ENCODE measurements at places on chromosomes 3 and 15.

DNA sequence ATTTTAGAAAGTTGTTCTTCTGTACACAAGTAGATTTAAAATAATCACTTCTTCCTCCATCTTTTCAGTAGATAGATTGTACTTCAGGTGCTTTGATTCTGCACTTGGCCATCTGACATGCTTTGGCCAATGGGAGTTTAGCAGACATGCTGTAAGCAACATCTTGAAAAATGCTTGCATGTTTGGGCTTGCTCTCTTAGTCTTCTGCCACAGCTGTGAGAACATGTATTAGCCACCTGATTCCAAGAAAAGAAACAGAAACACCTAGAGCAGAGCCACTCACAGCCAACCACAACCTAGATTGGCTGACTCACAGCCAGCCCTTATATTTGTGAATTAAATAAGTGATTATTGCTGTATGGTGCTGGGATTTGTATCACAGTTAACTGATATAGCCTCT is 70.2 kb upstream of the GADL1 start:
- DNase-seq, result no peak

- DNase-seq, result no peak
These were observed 617 bp upstream of the EOGT start for GRCh38 chr3:69014022-69014580.

- DNase-seq, result no peak
These were observed 341.8 kb downstream of the RAP2B start for GRCh38 chr3:153503873-153504272.

DNA sequence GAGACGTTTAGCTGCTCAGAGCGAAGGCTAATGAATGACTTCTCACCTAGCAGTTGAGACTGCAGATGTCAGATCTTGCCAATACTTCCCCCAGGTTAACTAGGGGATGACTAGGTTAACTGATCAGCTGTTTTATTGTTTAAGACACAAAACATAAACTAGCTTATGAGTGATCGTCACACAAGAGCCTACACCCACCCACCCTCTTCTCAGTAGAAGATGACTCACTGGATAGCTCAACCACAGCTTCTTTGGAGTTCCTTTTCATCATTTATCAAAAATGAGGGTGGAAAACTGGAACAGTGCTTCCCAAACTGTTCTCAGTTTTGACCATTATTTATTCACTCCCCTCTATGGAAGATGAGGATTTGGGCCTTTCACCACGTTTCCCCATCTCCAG is 25.2 kb downstream of the GASK1A start:
- DNase-seq, result no peak

- DNase-seq, result no peak
These were observed 168.4 kb upstream of the ARRDC4 start for GRCh38 chr15:97791824-97792792.

DNA sequence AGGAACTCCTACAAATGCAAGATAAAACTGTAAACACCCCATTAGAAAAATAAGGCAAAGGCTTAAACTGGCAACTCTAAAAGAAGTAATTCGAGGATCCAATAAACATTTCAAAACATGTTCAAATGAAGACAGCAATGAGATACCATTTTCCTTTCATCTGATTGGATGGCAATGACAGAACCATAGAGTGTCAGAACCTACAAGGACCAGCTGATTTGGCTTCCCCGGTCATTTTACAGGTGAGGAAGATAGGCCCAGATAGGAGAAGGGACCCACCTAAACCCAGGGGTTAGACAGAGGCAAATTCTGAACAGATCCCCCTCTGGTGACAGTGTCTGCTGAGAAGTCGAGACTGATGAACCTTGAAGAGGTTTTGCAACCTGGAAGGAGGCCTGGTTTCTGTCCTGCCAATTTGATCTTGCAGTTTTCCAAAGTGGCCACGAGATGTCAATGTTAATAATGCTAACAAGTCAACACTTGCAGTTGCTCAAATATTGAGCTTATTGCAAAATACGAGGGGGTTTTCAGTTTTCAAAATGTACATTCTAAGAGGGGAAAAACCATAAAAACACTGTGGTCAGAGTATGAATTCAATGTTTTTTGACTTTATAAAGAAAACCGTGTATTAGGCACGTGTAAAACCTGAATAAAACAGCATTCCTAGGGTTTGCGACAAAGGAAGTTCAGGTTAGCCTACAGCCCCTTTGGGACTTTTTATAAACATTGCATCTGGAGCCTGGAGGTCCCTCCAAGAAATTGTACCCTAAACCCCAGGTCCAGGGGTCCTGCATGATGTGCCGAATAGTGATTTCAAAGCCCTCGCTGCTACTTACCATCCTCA is 21.5 kb downstream of the CFAP161 start:
- DNase-seq, result peak; percentile 29

- DNase-seq, result no peak
These were observed 30.6 kb upstream of the FAM107A start for GRCh38 chr3:58607816-58608215.

- no peak for DNase-seq
These were observed 51.9 kb downstream of the STRIT1 start for GRCh38 chr3:155241579-155241978.

DNA sequence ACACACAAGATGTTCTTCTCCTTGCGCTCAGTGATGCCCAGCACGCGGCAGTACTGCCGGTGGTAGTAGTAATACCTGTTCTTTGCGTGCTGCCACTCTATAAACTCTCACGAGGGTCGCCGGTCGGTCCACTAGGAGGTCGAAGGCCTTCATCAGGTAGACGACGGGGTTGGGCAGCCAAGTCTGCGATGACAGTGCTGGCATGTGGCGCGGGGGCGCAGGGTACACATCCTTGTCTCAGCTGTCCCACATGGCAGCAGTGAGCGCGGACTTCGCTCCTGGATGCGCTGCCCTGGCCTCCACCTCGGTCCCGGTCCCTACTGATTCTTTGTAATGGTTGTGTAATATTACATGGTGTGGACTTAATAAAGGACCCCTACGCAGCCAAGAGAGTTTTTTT is 50.1 kb upstream of the CGNL1 start:
- DNase-seq, result no peak

Measured in CD4-positive, alpha-beta T cell treated with Interleukin-12 subunit alpha and Interleukin-12 subunit beta, for 1 hour (primary cell).